ENCODE measurements at places on chromosomes 6 and 20.

DNA sequence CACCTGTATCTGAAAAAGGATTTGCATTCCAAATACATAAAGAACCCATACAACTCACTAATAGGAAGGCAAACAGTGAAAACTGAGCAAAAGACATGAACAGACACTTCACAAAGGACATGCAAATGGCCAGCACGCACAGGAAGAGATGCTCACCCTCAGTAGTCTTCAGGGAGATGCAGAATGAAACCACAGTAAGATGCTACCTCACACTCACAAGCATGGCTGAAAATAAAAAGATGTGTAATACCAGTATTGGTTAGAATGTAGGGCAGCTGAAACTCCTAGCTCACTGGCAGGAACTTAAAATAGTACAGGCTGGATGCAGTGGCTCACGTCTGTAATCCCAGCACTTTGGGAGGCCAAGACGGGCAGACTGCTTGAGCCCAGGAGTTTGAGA lies 64.6 kb downstream of the SNX5 start:
- no peaks in the 10 kb centered on the region for H3K36me3 ChIP-seq
- no peak for DNase-seq
- no peak overlapping the region for H3K27ac ChIP-seq
- H3K4me3 ChIP-seq: no peak overlapping the region
- no peaks in the 10 kb centered on the region for H3K27me3 ChIP-seq
- H3K4me1 ChIP-seq: no peaks in the 10 kb centered on the region

GRCh38 chr6:25042536-25042935 lies 106.8 kb upstream of the RIPOR2 start:
- H3K36me3 ChIP-seq: no peaks in the 10 kb centered on the region
- H3K4me1 ChIP-seq: peaks cover 32% of the 10 kb centered on the region
- no peaks in the 10 kb centered on the region for H3K27me3 ChIP-seq
- peak overlapping the region; percentile 60 for H3K4me3 ChIP-seq
- no peak for DNase-seq

DNA sequence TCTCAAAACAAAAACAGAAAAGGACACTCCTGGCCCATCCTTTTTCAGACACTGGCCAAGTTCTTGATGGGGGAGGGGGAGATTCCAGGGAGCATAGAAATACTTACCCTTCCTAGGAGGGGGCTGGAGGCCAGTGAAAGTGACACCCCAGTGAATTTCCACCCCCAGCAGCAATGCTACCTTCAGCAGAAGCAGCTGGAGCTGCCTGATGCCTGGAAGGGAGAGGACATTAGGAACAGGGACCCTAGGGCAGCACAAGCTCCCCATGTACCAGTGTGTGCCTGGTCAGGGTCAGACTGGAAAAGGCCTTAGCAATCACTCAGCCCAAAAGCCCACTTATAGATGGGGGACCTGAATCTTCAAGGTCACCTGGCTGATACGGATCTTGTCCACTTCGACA lies 2.4 kb downstream of the MICAL1 start:
- H3K27me3 ChIP-seq: no peaks in the 10 kb centered on the region
- DNase-seq: no peak
- H3K27ac ChIP-seq: peak overlapping the region; percentile 94

- no peaks in the 10 kb centered on the region for H3K36me3 ChIP-seq
- no peaks in the 10 kb centered on the region for H3K4me1 ChIP-seq
- H3K4me3 ChIP-seq: no peak overlapping the region
Observed at GRCh38 chr20:37144856-37145404, 34.2 kb upstream of the RPN2 start.

GRCh38 chr20:60007464-60007863 lies 49.2 kb downstream of the CDH26 start:
- H3K36me3 ChIP-seq: no peaks in the 10 kb centered on the region
- no peak overlapping the region for H3K27ac ChIP-seq
- peaks cover 5% of the 10 kb centered on the region for H3K4me1 ChIP-seq
- no peaks in the 10 kb centered on the region for H3K27me3 ChIP-seq

DNA sequence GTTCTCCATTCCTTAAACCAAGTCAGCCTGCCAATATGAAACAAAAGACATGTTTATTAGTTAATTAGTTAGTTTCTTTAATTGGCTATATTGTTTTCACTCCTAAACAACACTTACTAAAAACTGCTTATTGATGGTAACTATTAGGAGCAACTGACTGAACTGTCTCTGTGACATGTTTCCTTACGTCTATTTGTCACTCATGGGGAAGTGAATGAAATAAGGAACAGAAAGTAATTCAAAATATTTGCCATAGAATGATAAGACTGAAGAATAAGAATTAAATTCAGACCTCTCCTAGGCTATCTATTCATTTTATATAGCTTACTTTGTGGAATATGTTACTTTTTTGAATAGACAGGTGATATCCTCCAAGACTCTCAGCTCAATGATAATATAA lies 217.2 kb downstream of the LAMA2 start:
- H3K36me3 ChIP-seq: no peaks in the 10 kb centered on the region
- H3K27me3 ChIP-seq: no peaks in the 10 kb centered on the region
- no peak overlapping the region for H3K27ac ChIP-seq
- DNase-seq: no peak

DNA sequence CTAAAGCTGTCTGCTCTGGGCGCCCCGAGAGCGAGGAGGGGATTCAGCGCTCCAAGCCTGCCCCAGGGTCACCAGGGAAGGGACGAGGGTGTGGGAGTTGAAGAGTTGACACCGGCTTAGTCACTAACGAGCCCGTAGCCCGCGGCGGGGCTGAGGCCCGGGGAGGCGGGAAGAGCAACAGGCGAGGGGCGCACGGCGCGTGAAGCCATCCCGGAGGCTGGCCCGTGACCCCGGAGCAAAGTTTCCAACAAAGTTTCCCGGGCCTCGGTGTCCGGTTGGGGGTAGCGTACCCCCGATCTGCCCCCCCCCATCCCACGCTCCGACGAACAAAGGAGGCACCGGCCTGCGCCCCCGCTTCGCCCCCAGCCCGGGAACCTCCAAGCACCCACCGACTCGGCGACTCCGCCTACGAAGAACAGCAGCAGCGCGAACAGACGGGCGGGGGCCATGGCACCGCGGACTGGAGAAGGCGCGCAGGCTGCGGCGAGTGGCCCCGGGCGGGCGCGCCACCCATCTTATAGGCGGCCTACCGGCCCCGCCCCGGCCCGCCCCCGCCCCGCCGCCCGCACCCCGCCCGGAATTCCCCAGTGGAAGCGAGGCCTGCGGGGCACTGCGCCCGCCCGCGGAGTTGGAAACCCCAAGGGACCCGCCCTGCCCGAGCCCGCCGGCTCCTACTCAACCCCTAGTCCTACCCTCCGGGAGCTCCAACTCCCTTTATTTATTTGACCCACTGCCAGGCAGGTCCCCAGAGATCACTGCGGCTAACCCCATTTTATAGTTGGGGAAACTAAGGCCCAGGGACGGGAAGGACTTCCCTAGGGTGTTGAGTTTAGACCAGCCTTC lies at the start of gene SDC4:
Gene SDC4 (minus strand): TSS at position 489 of the 843 bp plus-strand sequence. CDS start 40 bp downstream, at position 449.
- no peak for DNase-seq
- H3K27ac ChIP-seq: no peak within 1 kb of the TSS
- no peaks in the 10 kb centered on the region for H3K36me3 ChIP-seq
- peaks cover 4% of the 10 kb centered on the region for H3K4me1 ChIP-seq
- H3K27me3 ChIP-seq: no peaks in the 10 kb centered on the region

DNA sequence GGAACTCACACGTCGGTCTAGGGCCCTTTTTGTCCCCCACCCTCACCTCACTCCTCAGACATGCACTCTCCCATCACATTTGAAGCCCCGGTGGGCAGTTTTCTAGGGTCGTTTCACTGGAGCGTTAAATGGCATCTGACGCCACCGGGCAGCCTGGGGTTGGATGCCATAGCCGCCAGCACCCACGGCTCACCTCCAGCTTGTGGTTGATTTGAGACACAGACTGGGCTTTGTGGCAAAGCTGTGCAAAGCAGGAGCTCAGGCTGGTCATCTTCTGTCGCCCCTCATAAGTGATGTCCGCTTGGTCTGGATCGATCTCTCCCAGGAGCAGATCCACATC lies 530 bp downstream of the GOPC start:
- H3K27ac ChIP-seq: peak overlapping the region; percentile 92
- no peaks in the 10 kb centered on the region for H3K36me3 ChIP-seq
- no peaks in the 10 kb centered on the region for H3K4me1 ChIP-seq
- no peak for DNase-seq

DNA sequence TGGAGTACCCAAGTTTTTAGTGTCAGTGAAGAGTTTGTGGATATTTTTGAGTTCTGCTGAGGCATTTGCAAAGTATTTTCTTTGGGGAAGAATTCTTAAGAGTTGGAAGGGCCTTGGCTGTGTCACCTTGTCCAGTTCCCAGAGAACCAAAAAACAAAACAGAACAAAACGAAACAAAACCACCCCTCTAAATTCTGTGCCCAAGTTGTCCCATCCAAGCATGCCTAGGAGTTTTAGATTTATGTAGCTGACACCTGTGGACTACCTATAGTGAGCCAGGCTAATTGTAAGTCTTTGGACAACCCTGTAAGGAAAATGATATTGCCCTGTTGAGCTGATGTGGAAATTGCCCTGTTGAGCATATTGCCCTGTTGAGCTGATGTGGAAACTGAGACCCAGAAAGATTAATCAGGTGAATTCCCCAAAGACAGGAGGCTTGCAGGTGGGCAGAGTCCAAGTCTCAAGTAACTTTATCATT lies 1.0 kb upstream of the ECI2 start:
- no peaks in the 10 kb centered on the region for H3K27me3 ChIP-seq
- peak; percentile 5 for DNase-seq
- peak overlapping the region; percentile 76 for H3K27ac ChIP-seq
- peaks cover 22% of the 10 kb centered on the region for H3K36me3 ChIP-seq

GRCh38 chr6:126385536-126385935 lies 45.6 kb downstream of the CENPW start:
- no peaks in the 10 kb centered on the region for H3K36me3 ChIP-seq
- no peaks in the 10 kb centered on the region for H3K4me1 ChIP-seq
- no peak overlapping the region for H3K27ac ChIP-seq
- no peak for DNase-seq
- no peak overlapping the region for H3K4me3 ChIP-seq

DNA sequence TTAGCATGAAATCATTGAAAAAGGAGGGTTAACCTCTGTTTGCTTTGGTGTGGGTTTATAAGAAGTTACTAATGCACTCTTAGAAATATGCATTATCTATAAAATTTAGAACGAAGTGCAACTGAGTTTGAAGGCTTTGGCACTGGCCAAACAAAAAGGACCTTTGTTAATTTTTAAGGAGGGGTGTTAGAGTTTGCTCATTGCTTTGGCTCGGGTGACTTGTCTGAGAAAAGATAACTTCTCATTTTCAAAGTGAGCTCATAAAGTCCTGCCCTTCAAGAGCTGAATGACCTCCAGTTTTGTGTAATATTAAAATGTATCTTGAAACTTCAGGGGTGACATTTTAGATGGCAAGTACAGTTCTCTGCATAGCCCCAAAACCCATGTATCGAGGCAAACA lies 25.9 kb downstream of the NEDD9 start:
- H3K4me3 ChIP-seq: no peak overlapping the region
- peaks cover 31% of the 10 kb centered on the region for H3K4me1 ChIP-seq
- H3K27ac ChIP-seq: no peak overlapping the region
- no peak for DNase-seq
